ENCODE measurements at places on chromosomes 6 and 20.

DNA sequence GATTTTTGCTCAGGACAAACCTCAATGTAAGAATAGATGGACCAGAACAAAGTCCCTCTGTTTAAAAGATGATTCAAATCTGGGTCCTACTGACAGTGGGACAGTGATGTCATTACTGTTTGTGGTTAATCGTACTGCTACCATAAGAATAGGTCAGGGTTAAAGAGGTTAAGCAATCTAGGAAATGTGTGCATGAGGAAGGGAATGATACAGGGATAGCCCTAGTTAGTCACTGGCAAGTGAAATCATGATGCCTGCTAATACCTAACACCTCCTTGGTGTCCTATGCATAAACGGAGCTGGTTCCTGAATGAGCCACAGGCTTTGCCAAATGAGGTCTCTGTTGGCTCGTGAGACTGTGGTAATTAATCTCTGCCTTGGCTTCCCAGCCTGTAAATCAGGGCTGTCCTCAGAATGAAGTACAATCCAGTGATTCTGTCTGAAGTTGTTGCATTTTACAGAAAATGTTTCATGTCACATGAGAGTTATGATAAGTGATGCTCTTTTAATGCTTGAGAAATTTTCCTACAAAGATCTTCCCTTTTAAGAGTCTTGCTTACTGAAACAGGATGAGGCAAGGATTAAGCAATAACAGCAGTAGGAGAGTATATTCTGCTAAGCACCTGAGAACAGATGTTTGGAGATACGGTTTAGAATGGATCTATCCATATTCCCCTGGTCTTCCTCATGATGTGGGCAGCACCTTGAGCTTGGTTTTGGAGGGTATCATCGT lies 3.8 kb downstream of the MEP1A start:
- no peak for DNase-seq

GRCh38 chr6:34587325-34587724 lies 31.2 kb upstream of the SPDEF start:
- DNase-seq = no peak

DNA sequence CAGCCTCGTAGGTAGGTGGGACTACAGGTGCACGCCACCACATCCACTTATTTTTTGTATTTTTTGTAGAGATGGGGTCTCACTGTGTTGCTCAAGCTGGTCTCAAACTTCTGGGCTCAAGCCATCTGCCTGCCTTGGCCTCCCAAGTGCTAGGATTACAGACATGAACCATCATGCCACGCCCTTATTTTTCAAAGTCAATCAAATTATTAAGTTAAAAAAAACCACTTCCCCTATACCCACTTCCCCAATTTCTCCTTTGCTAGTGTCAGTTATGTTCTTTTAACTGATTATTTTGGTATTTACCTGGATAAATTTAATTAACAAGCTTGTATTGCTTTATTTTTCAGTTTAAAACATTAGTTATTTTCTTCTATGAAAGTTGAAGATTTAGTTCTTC lies 49.6 kb downstream of the RIOK1 start:
- no peak for DNase-seq

DNA sequence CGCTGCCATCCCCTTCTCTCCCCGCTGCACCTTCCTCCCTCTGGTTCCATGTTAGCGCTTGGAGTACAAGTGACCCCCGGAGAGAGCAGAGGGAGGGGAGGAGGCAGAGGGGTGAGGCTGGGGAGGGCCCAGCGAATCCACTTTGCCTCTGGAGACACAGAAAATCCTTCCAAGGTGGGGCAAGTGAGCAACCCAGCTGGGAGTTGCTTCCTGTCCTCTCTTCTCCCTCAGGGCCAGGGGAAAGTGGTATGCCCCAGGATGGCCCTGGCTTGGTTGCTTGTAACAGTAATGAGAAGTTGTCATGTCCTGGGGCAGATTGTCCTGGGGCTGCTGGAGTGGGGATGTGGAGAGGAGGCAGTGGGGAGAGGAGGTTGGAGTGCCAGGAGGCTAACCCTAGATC lies 691 bp upstream of the ANGPT4 start:
- DNase-seq = no peak

DNA sequence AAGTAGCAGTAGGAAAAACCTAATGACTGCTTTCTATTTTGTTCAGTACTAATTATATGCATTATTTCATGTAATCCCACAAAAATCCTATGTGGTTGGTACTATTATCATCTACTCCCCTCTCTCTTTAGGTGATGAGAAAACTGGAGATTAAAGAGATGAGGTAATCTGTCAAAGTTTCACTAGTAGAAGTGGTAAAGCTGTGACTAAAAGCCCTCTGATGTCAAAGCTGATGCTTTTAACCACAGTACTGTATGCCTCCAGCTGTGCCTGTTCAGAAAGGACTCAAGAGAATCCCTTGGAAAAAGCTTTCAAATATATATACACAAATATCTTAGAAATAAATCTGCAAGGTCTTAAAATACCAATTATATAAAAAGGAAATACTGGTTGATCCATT lies 38.0 kb downstream of the PHIP start:
- DNase-seq = no peak

GRCh38 chr20:62550087-62550632 lies 74.4 kb upstream of the GATA5 start:
- no peak for DNase-seq

DNA sequence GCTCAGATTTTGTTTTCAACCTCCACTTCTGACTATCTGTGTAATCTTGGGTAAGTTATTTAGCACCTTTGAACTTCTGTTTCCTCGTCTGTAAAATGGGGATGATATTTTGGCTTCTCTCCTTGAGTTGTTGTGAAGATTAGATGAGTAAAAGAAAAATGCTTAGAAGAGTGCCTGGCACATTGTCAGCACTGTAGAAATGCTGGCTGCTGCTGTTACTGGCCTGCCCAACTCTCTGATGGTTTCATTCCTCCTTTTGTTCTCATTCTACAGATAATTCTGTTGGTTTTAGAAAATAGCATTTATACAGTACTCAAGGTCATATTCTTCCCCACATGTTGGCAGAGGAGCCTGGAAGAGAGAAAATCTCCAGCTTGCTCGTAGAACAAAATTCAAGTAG lies 547.2 kb upstream of the JAG1 start:
- DNase-seq = no peak

DNA sequence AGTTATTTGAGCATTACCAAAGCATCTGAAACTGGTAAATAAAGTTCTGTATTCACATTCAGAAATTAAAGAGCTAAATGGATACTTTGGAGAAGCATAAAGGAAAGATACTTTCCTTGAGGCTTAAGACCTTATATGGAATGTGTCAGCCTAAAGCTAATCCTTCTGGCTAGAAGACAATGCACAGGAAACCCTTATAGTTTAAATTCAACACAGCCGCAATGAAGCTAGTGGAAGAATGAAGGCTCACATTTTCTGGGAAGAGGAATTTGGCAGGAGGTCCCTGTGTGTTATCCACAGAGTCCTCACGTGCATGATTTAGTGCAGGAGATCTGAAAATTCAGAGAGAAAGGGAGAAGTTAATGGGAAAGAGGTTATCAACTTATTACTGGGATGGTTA lies 21.5 kb upstream of the CHD6 start:
- DNase-seq = no peak

- no peak for DNase-seq
Observed at GRCh38 chr6:163226181-163226835, 188.2 kb upstream of the QKI start.

- DNase-seq = no peak
Observed at GRCh38 chr6:100657678-100658330, 193.1 kb upstream of the SIM1 start.

All from stimulated activated CD4-positive, alpha-beta T cell treated with anti-CD3 and anti-CD28 coated beads, Interleukin-4, amount 100 ng/mL, for 4 hours (primary cell).